Keratinocyte (primary cell): ENCODE measurements at places on chromosomes 5 and 9.

DNA sequence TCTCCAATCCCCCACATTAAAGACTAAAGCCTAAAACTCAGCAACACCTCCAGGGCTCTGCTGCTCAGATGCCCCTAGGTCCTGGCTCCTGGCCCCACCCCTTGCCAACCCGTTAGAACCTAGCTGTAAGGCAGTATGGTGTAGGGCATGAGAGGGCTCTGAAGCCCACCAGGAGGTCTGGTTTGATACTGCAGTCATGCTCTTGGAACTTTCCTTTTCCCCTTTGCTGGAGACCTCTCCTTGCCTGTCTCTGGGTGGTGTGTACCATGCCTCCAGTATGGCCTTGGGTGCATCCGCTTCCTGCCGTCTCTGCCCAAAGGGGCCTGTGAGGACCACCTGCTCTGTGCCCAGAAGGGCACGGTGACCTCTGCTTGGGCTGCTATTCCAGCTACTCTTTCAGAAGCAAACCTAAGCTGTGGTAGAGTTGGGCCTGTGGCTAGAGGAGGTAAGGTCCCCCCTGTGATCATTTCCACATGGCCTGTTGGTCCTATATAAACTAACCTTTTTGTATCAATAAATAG is 3.5 kb downstream of the TENT4A start:
- DNase-seq, result no peak

DNA sequence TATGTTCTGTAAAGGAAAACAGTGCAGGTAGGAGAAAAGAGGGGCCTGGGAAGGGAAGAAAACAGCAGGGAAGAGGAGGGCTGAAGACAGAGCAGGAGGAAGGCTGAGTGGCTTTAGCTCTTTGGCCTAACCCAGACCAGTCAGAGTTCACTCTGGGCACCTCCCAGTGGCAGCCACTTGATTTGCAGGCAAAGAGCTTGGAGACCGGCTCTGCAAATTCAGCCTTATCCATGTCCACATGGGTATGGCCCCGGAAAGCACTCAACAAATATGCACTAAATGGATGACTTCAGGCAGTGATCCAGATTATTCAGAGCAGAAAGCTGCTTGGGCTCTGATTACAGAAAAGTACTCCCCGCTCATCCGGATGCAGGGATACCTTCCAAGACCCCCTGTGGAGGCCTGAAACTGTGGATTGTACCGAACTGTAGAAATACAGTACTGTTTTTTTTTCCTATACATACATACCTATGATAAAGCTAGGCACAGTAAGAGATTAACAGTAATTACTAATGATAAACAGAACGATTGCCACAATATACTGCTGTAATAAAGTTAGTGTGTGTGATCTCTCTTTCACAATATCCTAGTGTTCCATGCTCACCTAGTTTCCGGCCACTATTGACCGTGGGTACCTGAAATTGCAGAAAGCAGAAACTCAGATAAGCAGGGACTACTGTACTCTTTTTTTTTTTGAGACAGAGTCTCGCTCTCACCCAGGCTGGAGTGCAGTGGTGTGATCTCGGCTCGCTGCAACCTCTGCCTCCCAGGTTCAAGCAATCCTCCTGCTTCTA is 4.6 kb upstream of the RNU6ATAC start:
- no peak for DNase-seq

DNA sequence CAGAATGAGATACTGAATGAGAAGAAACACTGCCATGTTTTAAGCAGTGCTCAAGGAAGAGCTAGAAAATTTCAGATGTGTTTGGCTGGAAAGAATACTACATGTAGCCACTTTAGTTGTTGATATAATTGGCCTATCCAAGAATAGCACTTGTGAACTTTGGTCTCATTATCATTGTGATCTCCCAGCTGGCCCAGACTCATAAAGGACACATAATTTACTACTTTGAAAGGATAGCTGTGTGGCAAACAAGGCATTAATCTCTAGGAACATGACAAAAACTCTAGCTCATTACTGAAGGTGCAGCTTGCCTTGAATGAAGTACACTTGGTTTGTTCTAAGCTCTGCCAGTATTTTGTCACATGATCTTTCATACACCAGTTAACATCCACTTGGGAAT is 356.3 kb downstream of the CSNK1G3 start:
- no peak for DNase-seq

DNA sequence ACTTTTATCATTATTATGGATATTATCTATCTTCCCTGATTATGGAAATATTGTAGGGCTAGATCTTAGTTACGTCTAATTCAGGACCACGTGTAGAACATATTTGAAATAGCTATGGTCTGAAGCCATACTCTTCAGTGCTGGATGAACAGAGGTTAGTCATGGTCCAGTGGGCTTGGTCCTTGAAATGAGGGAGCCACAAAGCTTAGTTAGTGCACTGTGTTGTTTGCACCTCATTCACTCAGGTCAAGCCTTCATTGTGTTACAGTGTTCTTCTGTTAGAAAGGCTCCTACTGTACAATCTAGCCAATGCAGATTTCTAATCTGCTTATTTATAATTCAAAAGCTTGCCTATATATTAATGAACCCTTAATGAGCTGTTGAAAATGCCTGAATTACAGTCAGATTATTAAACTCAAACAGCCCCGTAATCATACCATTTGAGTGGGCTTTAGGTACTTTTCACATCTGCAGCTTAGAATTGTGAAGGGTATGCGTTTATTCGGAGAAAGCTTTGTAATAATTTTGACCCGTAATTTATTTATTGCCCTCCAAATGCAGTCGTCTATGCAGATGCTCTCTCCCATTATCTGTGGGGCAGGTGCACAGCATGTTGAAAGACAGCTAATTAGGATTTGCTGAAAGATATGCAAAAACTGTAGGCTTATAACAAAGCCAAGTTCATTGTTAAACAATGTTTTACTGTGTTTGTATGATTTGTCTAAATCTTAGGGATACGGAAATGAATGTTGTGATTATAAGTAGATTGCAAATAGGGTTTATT is 164.9 kb downstream of the PBX3 start:
- no peak for DNase-seq

DNA sequence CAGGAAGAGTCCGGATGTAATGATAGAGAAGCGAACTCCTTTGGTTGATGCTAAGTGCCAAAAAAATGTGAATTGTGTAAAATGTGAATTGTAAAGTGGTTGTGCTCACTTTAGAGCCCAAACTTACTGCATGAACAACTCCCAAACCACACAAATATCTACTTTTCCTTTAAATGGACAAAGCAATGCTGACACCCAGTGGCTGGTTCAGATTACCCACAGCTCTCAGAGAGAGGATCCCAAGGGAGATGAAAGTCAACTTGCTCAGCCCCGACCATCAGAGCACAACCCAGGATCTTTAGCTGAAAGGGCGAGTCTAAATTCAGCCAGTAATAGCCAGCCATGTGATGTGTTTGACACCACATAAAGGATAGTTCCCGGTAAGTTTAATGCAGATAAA is 133.7 kb downstream of the NMUR2 start:
- no peak for DNase-seq

DNA sequence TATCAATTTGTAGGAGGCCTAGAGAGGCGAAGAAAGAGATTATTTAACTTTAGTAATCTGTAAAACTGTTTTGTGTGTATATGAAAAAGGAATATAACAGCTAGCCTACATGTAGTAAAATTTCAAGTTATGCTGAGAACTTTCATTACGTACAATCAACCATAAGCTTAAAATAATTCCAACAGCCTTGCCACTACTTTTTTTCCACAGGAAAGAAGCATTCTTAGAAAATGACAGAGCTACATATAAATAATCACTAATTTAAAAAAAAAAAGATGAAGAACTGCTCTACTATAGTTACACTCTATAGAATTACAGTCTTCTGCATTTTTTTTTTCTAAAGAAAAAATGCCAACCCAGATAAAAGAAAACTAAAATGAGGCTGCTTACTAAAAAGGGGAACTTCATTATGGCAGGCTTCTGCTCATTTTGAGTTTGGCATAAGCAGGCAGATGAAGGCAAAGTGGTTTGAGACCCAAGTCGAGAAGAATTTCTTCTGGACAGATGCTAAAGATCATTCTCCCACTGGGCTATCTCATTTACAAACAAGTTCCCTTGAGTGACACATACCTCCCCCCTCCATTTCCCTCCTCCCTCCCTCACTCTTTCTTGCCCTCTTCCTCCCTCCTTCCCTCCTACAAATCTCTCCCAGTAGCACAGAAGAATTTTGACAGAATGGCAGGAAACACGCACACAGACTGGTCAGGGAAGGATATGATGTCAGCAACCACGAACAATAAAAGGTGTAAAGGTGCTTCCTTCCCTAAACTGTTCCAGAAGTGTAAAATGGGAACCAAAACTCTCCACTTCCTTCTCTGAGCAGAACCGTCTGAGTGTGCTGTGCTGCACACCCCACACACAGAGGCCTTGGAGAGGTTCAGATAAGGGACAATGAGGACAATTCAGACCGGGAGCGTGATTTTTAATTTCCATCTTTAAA is 56.1 kb downstream of the MEF2C start:
- no peak for DNase-seq

DNA sequence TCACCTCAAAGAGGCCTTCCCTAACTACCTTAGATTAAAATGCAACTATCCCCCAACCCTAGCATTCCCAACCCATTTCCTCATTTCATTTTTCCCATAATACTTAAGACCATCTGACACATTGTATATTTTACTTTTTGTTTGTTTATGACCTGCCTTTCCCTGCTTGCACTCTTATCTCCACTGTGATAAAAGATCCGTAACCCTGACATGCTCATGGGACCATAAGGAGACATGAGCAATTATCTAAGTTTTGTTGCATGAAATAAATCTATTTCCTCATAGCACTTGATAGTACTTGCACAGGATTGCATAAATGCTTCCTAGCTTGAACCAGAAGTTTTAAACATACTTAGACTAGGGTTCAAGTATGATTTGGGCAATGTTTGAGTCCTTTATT is 323.7 kb downstream of the NPR3 start:
- DNase-seq, result no peak

GRCh38 chr5:5217371-5217770 is 77.2 kb downstream of the ADAMTS16 start:
- DNase-seq, result no peak

- peak; percentile 19 for DNase-seq
Observed at GRCh38 chr9:37602817-37603216, 10.4 kb upstream of the TOMM5 start.

DNA sequence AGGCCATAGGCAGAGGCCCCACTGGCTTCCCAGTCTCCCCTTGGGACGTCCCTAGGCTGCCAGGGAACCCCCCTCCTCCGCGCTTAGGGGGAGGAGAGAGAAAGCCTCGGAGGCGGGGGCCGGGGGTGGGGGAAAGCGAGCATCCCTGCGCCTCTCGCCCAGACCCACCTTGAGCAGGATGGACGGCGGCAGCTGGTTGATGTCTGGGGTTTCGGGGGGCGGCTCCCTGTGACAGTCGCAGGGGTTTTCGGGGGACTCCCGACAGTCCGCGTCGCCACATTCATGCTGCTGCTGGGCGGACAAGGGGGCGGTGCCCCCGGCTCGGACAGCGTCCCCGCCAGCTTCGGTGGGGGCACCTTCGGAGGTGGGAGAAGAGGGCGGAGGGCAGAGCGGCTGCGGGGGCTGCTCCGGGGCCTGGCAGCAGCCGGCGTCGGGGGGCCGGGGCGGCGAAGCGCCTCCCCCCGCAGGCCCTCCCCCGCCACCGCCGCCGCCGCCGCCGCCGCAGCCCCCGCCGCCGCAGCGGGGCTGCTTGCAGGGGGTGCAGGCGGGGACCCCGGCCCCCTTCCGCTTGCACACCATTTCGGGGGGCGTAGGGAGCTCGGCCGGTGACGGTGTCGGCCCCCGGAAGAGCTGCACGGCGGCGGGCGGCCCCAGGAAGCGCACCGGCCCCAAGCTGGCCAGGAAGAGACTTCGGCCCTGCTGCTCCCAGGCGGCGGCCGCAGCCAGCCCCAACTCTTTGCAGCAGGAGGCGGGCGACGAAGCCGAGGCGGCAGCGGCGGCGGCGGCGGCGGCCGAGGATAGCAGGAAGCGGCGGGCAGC is 1.2 kb downstream of the FBXL17 start:
- DNase-seq, result no peak

DNA sequence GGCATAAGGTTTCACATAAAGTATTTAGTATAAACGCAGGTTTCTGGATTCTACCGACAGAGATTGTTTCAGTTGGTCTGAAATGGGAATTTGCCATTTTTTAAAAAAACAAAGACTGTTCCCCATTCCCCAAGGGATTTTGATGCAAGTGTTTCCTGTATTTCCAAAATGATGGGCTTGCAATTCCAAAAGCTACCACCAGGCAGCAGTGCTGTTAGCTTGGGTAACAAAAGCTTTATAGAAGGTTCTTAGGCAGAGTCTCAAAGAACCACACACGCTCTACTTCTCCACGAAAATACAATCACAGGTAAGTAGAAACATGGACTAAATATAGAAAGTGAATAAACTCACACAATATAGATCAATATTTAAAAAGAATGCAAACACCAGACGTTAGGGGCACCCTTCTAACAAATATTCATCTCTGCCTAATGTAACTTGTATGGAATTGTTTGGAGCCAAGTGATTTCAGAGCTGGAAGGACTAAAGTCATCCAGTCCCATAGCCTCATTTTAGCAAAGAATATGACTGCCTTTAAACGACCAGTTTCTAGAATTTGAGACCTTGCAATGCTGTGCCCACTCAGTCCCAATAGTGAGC is 154.3 kb downstream of the SPOCK1 start:
- no peak for DNase-seq

DNA sequence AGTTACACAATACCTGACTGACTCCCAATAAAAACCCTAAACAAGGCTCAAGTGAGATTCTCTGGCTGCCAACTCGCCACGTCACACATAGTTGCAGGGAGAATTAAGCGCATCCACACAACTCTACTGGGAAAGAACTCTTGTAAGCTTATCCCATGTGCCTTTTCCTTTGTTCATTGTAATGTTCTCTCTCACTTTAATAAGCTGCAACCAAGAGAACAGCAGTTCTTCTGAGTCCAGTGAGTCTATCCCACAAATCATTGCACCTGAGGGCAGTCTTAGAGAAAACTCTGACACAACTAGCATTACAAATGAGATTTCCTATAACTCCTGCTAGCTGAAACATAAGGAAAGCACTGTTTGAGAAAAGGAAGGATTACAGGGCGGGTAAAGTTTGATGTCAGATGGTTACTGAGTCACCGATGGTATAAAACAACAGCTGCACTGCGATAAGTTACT is 27.4 kb downstream of the CENPK start:
- no peak for DNase-seq

GRCh38 chr5:172743112-172743959 is 27.7 kb downstream of the DUSP1 start:
- DNase-seq, result no peak

GRCh38 chr5:135561266-135561665 is 17.5 kb downstream of the CXCL14 start:
- DNase-seq, result no peak

- no peak for DNase-seq
Observed at GRCh38 chr5:90161414-90161813, 248.1 kb downstream of the CETN3 start.

- no peak for DNase-seq
Observed at GRCh38 chr9:69916950-69917349, 96.3 kb downstream of the CFAP95 start.

DNA sequence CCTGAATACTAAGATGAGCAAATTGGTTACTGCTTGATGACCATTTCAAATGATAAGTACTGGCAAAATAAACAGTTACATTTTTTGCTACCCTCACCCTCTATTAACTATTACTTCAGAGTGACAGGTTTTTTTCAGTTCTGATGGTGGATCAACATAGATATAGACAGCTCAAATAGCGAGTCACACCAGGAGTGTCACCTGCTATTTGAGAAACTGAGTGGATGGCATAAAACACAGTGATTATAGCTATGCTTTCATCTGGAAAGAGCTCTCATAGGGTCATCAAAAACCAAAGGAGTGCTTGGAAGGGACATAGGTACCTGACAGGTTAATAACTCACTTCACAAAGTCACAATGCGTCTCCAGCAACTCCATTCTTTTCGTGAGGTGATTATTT is 244.5 kb upstream of the C9orf72 start:
- no peak for DNase-seq
